Activated naive CD8-positive, alpha-beta T cell treated with anti-CD3 and anti-CD28 coated beads, Interleukin-2, amount 50 U/mL, for 16 hours (primary cell): ENCODE measurements at places on chromosomes 7 and 10.

GRCh38 chr10:12902135-12902572 is 99.4 kb downstream of the CCDC3 start:
- no peak for DNase-seq

GRCh38 chr7:23618241-23618640 is 21.1 kb downstream of the CCDC126 start:
- DNase-seq: no peak

DNA sequence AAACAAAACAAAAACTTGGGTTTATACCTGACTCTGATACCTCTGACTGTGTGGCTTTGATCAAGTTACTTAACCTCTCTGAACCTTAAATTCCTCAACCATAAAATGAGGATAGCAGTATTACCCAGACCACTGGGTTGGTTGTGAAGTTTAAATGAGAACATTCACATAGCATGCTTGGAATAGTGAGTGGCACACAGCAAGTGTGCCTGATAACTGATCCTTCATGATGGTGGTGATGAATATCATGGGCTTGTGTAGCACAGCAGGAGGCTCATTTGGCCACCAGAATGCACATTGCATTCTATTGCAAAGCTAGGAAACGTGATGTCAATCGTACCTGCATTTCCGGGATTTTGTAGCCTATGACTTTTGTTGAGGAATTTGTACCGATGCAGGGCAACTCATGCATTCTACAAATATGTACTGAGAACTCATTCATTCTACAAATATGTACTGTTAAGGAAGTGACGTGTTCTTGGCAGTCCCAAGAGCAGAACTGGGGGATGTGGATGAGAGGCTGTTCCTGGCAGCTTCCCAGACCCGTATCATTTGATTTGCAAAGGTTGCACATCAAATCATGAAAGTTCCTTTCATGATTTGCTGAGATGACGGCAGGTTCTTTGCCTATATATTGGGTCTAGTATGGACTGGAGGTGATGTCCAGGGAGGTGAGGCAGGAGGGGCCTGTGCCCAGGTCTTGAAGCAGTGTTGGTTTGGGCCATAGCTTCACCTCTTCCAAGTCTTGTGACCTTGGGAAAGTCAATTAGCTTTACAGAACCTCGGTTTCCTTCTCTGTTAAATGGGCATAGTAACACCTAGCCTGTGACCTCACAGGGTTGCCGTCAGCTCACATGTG is 94.6 kb upstream of the SMNDC1 start:
- DNase-seq: no peak

DNA sequence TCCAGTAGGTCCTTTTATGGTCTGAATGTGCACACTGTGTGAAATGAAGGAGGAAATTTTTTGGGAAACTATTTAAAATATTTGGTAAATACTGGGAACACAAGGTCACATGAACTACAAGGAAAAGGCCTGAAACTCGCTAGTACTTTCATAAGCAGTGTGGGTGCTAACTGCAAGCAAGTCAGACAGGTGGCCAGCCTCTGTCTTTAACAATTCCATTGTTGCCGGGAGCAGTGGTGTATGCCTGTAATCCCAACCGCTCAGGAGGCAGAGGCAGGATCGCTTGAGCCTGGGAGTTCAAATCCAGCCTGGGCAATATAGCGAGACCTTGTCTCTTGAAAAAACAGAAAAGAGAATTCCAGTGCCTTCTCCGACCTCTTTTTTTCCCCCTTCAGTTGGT is 37.5 kb downstream of the SMURF1 start:
- DNase-seq: no peak

GRCh38 chr10:31020209-31020608 is 11.5 kb downstream of the ZNF438 start:
- no peak for DNase-seq

GRCh38 chr10:323651-324293 is 188.5 kb downstream of the ZMYND11 start:
- no peak for DNase-seq

GRCh38 chr7:134854816-134855215 is 75.4 kb downstream of the CALD1 start:
- no peak for DNase-seq

- no peak for DNase-seq
Observed at GRCh38 chr10:116787053-116787659, 44.8 kb upstream of the HSPA12A start.

DNA sequence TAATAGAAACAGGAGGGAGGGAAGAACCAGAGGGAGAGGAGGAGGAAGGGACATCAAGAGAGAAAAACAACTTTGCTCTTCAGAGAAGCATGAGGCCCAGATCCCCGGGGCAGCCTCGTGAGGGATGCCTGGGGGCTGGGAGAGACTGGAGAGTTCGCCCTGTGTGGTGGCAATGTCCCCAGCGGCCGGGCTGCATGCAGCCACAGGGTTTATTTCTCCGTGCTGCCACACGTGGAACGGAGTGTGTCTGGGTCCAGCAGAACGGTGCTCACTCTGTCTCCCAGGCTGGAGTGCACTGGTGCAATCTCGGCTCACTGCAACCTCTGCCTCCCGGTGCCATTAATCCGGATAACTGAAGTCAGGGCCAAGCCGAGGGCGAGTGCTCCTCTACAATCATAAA is 257.7 kb downstream of the ACTR3B start:
- no peak for DNase-seq

DNA sequence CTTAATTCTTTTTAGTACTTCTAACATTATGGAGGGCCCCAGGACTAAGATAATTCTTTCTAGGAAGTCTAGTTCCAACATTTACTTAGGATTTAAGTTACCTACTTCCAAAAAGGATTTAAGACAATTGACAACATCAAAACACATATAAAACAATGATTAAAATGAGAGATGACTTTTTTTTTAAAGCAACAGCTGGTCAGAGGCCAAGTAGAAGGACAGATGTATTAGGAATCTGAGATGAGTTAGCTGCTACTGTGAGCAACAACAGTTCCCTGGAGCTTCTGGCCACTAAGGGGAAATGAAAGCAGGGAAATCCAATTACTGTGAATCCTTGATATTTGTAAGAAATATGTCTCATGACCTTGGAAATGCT is 222.3 kb downstream of the PHTF2 start:
- no peak for DNase-seq

DNA sequence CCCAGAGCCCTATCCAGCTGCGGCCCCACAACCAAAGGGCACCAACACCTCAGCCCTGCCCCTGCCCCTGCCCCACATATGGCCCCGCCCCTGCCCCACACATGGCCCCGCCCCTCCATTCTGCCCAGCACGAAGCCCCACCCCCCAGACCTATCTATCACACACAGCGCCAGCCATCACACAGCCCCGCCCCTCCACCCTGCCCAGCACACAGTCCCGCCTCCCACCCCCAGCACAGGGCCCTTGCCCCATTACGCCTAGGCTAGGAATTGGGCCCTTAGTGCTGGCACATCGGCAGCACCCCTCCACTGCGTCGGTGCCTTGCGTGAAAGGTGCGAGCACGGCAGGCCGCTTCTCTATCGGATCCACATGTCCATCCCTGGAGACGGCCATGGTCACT is 126.8 kb downstream of the MAD1L1 start:
- no peak for DNase-seq

DNA sequence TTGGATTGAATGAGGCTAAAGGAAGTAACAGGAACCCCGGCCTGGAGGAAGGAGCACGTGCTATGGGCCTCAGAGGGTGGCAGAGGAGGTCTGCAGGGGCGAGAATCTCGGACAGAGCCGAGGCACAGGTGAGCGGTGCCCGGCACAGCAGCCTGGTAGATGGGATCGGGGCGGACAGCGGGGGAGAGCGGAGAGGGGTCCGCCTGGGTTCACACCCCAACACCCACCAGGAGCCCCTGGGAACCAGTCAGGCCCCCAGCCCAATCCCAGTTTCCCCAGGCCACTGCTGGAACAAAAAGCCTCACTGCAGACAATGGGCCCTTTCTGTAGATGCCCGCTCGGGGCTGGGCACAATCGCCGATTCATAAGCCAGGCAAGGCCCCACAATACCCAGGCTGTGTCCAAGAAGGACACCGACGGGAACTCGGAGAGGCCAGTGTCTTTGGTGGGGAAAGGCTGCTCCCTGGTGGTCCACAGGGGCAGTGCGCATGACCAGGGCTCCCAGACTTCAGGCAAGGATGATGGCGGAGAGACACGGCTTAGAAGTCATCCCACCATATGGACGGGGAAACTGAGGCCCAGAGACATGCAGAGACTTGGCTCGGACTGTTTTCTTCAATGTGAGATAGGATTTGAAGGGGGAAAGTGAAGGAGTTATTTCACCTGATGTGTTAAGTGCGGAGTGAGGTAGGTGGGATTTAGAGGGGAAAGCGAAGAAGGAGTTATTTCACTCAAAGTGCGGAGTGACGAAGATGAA is 106.9 kb upstream of the GPR26 start:
- peak; percentile 29 for DNase-seq

DNA sequence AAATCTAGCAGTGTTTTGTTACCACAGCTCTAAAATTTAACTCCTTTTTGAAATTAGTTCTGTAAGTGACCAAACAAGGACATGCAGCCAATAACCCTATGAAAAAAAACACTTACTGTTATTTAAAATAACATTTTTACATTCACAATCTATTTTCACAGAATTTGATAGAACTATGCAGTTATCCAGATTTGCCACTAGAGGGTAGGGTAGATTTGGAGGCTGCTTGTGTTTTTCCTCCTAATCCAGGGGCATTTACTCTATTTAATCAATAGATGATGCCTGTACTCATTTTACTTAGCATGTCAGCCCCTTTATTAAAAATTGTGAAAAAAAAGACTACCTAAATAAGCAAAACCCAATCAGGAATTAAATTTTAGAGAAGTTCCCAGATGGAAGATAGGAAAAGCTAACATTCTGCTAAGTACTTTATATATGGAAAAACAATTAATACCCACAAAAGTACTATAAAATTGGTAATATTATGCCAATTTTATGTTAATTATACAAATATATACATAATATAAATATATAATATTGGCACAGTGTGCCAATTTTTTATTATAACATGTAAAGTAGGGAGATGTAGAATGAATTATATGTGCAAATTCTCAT is 18.1 kb upstream of the LIPK start:
- DNase-seq: no peak

DNA sequence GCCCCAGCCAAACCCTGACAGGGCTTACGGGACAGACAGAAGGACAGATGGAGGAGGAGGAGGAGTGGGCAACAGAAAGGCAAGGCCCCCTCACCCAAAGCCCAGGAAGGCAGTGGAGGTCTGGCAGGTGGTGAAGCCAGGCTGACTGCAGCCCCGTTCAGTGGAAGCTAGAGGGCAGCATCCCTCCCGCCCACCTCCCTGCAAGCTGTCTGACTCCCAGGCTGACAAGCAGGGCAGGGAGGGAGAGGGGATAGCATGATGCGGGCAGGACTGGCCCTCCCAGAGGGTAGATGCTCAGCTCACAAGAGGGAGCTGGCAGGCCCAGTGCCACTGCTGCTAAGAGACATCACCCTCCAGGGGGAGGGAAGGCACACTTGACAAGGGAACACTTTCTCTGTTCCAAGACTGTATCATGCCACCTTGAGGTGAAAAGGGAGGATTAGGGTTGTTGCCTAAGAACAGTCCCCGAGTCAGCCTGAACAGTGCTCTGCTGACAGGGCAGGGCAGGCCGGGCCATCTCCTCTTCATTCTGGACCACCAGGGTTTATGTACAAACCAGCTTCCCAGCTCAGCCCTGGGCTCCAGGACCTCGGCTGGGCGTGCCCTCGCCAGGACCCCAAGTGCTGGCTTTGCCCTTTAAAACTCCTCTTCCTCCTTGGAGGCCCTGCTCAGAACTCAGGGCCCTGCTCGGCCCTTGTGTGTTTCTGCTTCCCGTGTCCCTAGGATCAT is 61.8 kb downstream of the RASGEF1A start:
- no peak for DNase-seq

GRCh38 chr10:14074062-14074884 is 256.5 kb downstream of the FRMD4A start:
- no peak for DNase-seq

DNA sequence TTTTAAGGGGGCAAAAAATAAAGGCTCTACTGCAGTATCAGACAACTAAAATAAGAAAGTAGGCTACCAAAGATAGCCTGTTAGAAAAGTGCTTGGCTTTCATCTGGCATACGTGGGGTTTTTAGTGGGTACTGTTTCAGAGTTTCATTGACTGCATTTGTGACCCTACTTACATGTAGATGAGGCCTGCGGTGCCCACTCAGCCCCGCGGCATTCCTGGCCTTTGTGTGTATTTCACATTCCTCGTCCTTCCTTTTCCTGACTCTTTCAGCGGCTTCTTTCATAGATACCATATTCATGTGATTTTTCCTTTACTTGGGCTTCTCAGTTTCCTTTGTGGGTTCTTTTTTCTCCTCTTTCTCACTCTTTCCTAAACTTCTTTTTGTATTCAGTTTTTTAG is 50.7 kb downstream of the UBE3C start:
- no peak for DNase-seq

GRCh38 chr7:55288070-55288824 is 76.9 kb upstream of the LANCL2 start:
- DNase-seq: no peak

DNA sequence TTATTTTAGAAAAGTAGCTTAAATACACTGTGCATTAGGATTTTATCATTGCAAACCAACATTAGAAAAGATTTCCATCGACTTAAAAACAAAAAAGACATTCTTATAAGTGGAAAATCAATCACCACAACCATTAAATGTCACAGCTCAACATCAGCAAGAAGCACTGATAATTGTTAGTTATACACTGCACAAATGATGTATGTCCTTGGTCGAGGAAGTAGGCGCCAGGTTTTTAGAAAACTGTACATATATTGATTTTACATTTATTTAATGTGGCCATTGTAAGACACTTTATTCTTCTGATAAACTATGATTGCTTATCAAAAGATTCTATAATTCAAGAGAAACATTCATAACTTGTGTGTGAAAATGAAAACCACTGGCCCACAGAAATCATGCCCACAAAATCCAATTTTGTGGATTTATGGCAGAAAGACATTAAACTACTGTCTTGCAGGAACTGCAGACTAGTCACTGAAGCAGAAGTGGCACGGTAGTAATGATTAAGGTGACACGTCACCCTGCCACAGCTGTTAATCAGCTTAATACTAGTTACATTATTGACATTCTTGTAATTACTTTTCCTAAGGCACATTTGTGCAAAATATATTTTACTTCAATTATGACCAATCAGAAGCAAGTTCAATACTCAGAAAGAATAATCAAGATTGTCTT is 79.4 kb downstream of the VPS41 start:
- no peak for DNase-seq

GRCh38 chr10:47035171-47035818 is 124.1 kb downstream of the PTPN20 start:
- no peak for DNase-seq

DNA sequence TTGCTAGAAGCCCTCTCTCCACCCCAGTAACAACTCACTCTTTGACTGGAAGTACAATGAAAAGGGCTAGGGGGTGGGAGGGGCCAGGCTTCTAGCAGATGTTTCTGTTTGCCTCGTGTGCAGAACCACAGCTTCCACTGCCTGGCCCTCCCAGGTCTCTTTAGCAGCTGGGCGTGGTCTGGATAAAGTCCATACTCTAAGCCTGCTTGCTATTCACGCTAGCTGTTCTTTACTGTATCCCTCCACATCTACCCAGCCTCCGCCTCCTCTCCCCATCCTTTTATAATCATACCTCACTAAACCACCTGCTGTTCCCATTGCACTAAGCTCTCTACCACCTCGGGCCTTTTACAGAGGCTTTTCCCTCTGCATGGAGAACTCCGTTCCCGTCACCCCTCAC is 288.8 kb downstream of the CAMK1D start:
- DNase-seq: no peak

- no peak for DNase-seq
Observed at GRCh38 chr10:12712293-12712983, 289.1 kb downstream of the CCDC3 start.

- no peak for DNase-seq
Observed at GRCh38 chr10:72875250-72876055, 18.1 kb upstream of the OIT3 start.

- DNase-seq: no peak
Observed at GRCh38 chr10:133253361-133253955, 15.8 kb downstream of the VENTX start.

GRCh38 chr10:31304291-31304970 is 14.6 kb upstream of the ZEB1 start:
- no peak for DNase-seq
